ENCODE measurements at places on chromosomes 13 and 19. TPM values are rescaled to one million over a fixed set of nuclear protein-coding genes. Genes with fewer than 3 reads are reported as not detected.

DNA sequence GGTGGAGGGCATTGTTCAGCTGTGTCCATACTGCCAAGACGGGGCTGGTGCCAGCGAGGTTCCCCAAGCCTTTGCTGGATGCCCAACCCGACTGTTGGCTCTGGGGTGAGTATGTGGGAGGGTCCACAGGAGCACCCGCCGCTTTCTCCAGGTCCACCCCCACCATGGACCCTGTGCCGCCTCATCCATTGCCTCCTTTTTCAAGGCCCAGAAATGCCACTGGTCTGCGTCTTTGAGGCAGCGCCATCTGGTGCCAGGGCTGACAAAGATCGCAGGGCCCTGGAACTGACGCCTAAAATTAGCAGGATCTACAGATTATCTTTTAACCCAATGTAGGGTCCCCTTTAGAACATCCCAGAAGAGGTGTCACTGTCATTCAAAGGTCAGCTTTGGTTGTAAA, 34.6 kb downstream of the NFIX start:
- DNase-seq: no peak

DNA sequence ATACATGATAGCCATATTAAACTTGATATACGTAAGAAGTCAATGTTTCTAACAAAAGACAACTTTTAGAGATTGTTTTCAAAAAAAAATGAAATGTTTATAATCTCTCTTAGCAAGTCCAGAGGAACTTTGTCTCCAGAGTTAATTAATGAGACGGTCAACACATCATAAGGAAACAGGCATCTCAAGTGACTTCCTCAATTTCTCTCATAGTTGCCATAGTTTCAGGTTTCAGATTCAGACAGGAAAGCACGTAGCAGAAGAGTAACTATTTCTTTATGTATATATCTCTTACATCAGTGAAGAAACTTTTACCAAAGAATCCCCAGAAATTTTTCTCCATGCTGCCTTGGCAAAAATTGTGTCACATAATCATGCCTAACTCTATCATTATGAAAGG, 159.6 kb upstream of the ATXN8OS start:
- no peak for DNase-seq

DNA sequence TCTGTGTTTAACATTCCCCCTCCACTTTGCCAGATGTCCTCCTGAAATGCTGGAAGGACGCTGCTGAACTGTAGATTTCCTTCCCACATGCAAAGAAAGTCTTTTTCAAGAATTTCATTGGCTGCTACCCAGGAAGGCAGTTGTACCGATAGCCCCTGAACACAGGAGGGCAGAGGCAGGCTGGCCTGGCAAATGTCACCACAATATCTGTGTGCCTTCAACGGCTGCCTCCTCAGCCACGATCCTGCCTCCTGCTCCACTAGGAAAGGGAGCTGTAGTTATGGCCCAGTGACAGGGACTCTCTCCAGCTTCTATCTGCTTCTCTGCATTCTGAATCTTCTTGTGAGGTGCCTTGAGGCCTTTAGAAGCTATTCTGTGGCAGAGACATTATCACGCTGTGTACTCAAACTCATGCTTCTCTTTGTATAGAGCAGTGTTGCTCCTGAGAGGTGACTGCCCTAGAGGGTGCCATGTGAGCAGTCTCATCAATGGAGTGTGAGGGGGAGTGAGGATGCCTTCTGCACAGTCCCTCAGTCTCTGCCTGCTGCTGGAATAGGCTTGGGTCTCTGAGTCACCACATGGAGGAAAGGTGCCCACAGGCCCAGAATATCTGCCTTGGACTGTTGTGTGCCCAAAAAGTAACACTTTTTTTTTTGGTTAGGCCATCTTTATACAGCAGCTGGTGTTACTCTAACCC, 279.8 kb downstream of the DNAJC15 start:
- peak; percentile 84 for DNase-seq

- no peak for DNase-seq
Observed at GRCh38 chr19:58521651-58522050, 2.0 kb upstream of the ZBTB45 start.

- peak; percentile 70 for DNase-seq
Observed at GRCh38 chr19:33273881-33274662, 28.3 kb downstream of the CEBPA start.

DNA sequence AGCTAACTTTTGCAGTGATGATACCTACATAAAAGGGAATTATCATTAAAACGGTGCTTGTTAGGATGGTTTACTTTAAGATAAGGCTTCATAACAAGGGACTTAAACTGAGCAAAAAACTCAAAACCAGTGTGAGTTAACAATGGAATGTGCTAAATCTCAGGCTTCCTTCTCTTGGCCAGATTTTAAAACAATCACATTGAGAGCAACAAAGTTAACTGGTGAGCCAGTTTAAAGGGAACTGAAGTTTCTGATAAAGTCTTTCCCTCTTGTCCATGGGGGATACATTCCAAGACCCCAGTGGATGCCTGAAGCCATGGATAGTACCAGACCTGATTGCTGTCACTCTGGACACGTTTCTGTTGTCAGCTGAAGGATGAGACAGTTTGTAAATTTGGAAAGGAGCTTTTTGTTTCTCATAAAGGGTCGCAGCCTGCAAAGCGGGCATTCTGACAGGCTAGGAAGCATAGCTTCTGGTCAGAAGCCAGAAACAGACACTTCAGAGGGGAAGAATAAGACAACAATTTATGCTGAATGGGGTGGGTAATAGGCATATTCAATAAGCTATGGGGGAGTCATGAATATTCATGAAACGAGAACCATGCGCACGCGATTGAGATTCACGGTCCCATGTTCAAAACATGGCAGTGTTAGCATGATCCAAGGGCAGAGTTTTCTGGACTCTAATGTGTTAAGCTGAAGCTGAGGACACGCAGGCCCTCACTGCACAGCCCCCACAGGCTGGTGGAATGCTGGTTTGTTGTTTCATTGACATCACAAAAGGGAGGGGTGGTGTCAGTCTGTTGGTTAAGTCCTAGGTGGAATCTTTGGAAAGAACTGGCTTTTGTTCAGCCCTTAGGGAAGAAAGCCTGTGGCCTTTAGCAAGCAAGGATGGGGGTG, 150.6 kb upstream of the RNF113B start:
- DNase-seq: peak; percentile 31

DNA sequence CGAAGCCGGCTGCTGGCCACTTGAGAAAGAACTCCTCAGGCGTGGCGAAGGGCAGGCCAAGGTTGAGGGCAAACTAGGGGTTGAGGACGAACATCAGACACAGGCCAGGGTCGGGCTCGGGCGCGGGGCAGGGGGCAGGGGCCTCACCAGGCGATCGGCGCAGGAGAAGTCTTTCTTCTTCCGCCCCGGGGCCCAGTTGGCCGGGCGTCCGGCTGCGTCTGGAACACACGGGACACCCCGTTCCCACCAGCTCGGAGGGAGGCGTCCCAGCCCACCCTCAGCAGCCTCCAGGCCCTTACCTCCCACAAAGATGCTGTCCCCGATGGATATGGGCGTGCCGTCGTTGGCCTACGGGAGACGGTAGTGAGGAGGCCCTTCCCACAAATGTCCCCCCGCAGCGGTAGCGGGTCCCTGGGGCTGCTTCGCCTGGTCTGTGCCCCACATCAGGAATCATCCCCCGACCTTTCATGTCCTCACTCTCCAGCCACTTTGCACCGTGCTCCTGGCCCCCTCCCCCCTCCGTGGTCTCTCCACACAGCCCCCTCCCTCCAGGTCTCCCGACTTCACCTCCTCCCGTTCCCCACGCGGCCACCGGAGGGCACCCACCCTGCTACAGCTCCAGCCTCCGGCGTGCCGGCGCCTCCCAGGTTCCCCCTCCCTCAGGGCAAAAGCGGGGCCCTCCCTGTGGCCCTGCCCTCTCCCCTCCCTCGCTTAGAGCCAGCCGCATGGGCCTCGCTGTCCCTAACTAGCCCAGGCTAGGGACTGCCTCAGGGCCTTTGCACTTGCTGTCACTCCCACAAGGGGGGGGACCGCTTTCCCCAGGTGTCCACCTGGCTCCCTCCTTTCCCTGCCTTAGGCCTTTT, 4.8 kb downstream of the PNKP start:
- peak; percentile 66 for DNase-seq

DNA sequence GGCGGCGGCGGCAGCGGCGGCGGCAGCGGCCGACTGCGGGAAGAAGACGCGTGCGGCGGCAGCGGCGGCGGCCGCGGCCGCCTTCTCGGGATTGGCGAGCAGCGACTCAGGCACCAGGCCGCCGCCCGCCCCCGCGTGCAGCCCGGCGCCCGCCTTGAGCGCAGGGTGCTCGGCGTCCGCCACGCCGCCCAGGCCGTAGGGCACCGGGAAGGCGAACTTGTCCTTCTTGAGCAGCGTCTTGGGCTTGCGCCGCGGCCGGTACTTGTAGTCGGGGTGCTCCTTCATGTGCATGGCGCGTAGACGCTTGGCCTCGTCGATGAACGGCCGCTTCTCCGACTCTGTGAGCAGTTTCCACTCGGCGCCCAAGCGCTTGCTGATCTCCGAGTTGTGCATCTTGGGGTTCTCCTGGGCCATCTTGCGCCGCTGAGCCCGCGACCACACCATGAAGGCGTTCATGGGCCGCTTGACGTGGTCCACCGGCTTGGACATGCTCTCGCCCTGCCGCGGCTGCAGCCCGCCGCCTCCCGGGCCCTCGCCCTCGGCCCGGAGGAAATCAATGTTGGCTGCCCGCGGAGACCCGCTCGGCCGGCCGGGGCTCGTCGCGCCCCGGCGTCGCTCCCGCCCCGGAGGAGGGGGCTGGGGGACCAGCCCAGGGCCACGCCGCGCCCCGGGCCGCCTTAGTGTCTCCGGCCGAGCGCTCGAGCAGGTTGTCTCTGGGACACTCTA, 621 bp downstream of the SOX21 start:
- DNase-seq: peak; percentile 50

DNA sequence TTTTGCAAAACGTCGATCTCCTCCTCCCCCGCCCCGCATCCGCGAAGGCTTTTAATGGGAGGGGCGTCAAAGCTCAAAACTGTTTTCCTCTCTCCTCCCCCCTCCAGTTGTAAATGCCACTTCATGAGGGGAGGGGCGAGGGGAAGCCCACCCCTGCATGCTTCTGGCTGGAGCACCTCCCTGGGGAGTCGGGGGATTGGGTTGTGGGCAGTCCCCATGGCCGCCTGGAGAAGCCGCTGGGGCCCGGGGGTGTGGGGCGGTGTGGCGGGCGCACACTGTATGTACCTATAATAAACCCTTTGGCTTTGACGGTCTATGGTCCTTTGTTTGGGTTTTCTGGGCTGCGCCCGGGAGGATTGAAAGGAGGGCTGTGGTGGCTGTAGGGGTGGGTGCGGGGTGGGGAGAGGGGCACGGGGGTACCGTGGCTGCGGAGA, 505 bp upstream of the SHKBP1 start:
- no peak for DNase-seq

GRCh38 chr13:29483211-29483610, 112.3 kb downstream of the SLC7A1 start:
- no peak for DNase-seq

- DNase-seq: no peak
Observed at GRCh38 chr13:99412856-99413255, 88.4 kb upstream of the TM9SF2 start.

GRCh38 chr13:112588490-112589297, 741 bp upstream of the TUBGCP3 start:
- peak; percentile 22 for DNase-seq

DNA sequence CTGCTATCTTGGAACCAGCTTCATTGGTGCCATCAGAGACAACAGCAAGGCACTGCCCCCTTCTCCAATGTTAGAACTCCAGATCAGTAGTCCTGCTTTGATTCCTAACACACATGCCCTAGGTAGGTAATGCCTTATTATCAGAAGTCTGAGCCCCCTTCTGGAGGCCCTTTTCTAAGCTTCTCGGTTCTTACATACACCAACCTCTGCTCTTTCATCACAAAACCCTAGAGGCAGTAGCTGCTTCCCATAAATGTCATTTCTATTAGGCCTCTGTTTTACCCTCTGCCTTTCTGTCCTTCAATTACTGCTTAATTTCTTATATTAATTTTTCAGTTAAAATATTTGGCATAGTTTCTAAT, 65.3 kb upstream of the KLHL1 start:
- DNase-seq: no peak

- no peak for DNase-seq
Observed at GRCh38 chr13:106464076-106464475, 71.4 kb downstream of the EFNB2 start.

- peak; percentile 38 for DNase-seq
Observed at GRCh38 chr13:36057041-36057440, 74.1 kb downstream of the DCLK1 start.

GRCh38 chr13:75417656-75418055, 64.3 kb downstream of the TBC1D4 start:
- no peak for DNase-seq

DNA sequence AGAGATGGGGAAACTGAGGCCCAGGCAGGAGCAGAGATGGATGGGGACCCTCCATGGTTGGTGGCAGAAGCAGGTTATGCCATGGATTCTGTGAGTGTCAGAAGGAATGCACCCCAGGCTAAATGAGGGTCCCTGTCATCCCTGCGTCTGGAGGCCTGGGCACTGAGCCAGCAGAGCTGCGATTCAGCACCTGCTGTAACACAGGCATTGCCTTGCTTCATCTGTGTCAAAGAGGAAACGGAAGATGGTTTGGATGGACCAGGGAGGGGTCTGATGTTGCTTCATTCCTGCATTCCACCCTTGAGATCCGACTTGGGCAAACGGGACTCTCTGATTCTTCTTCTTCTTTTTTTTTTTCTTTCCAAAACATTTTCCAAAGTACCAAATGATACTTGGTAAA, 1.2 kb downstream of the C5AR1 start:
- DNase-seq: peak; percentile 45

DNA sequence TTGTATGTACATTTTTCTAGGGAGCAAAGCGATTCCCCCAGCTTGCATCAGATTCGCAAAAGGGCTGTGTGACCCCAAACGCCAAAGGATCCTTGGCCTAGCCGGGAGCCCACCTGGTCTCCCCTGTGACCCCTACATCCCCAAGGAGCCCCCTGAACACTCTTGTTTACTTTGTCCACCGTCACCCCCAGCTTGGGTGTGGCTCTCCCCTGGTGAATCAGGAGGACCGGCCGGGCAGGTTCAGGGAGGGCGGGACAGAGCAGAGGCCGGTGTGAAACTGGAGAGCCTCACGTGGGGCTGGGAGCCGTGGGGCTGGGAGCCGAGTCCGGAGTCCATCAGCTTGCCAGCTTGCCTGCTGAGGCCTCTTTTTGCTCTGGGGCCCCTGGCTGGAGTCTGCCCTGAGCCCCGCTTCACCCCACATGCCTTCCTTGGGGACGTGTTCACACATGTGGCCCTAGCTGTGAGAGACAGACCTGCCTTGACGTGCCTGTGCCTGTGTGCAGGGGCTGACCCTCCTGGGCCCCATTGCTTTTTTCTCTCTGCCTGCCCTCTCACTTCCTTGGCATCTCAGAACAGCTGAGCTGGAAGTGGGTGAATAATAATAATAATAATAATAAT, 2.0 kb downstream of the ITPKC start:
- DNase-seq: no peak

DNA sequence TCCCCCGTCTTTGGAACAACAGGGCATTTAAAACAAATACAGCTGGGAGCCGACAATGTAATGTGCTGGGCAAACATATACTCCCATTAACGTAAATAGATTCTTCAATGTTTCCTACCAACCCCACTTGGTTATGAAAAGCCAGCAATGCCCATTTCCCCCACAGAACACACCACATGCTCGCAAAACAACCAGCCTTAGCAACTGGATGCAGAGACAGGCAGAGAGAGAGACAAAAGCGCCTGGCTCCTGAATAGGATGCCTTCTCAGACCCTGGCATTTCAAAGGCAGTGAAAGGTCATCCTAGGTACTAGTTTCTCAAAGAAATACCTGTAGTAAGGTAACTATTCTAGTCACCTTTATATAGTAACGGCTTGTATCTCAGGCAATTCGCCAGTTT, 462.9 kb downstream of the ITGBL1 start:
- DNase-seq: no peak

NLRP5 gene
- not detected for total RNA-seq

NXNL1 gene
- total RNA-seq: not detected

RASGRP4 gene
- total RNA-seq: not detected

PTH2 gene
- total RNA-seq: not detected

HIF3A gene
- total RNA-seq: 3.0 TPM

PPM1N gene
- 1.6 TPM for total RNA-seq

MYO9B gene
- 85.4 TPM for total RNA-seq

SKA3 gene
- 93.3 TPM for total RNA-seq
